ENCODE measurements at places on chromosomes 7 and 10.

GRCh38 chr10:74121368-74121767 lies 29.3 kb downstream of the AP3M1 start:
- no peak for DNase-seq

- no peak for DNase-seq
Measured at GRCh38 chr7:82185443-82185842, 258.1 kb downstream of the CACNA2D1 start.

DNA sequence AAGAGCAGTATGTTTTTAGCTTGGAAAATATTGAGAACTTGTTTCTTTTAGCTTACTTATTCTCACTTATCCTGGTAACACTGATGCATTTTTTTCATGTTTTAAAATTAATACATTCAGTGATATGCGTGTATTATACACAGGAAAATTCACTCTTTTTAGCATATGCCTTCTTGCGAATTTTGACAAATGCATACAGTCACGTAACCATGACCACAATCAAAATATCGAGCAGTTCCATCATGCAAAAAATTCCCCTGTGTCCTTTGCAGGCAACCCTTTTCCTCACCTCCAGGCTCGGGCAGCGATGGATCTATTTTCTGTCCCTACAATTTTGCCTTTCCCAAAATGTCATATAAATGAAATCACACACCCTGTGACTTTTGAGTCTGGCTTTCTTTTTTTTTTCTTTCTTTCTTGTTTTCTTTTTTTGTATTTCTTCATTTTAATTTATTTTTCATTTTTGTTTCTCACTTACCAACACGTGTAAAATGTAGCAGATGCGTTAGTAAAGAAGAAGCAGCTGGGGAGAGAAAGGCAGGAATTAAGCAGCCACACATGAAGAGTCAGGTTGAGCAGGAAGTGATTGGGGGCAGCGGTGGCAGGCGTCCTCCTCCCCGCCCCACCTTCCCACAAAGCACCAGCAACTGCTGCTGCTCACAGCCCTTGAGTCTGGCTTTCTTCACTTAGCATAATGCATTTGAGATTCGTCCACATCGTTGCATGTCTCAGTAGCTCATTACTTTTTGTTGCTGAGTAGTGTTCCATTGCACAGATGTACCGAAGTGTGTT lies 29.9 kb downstream of the ADRB1 start:
- no peak for DNase-seq

DNA sequence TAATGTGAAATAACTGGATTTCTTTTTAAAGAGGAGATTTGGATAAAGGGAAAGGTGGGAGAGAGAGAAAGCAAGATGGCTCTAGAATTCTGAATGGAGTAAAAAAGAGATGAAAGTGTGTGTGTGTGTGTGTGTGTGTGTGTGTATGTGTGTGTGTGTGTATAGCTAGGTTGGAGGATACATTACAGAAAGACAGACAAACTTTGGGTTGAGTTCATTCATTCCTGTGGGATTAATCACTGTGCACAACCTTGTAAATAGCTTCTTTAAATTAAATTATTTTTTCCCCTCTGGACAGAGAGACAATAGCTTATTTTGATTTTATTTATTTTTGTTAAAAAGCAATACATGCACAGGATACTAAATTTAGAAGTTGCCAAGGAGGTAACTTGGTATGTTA lies 7.5 kb downstream of the ASB4 start:
- DNase-seq: no peak

DNA sequence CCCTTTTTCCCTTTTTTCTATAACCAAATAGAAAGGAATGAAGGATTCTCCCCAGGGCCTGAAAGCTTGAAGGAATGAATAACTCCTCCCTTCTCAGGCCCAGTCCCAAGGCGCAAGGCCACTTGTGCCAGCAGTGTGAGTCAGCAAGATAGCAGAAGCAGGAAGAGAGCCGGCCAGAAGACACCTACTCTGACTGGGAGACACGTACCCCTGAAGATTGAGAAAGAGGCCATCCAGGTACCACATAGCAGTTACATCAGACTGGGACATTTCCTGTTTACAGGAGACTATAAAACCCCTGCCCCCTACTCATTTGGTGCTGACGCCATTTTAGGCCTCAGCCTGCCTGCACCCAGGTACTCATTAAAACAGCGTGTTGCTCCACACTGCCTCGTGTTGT lies 65.5 kb downstream of the LRRC17 start:
- DNase-seq: no peak

- no peak for DNase-seq
Measured at GRCh38 chr10:13239923-13240322, 5.7 kb upstream of the UCMA start.

GRCh38 chr10:50470345-50470744 lies 153.4 kb downstream of the SGMS1 start:
- DNase-seq: no peak

DNA sequence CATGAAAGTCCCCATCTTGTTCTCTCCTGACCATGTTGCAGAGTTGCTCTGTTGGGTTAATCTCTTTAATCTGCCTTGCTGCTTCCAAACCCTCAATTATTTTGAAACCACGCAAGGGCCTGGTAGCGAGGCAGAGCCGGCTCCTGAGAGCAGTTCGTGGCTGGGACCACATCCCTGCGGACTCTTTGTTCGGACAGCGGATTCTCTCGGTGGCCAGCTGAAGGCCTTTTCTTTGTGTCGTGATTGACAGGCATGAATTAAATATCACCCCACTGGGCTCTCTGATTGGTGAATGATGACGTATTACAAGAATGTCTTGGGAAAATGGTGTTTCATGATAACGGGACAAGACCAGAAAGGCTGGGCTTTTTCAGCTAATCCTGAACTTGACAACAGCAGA lies 66.9 kb upstream of the ARHGAP21 start:
- no peak for DNase-seq
